ENCODE measurements at places on chromosomes 1 and 21.

DNA sequence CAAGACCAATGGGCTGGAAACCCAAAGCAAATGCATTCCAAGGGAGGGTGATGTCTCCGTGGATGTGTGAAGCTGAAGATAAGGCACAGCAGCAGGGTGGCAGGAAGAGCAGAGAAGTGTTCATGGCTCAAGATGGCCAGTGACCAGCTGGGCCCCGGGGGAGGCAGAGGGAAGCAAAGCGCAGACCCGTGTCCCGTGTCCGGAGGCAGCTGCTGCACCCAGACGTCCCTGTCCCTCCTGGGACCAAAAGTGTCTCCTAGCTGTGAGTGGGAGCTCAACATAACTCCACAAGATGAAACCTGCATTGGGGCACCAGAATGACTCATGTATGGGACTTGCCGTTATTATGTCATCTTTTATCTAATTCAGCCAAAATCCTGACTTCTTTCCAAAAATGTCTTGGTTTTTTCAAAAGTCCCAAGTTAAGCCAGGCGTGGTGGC is 118.2 kb downstream of the RIPK4 start:
- no peak for DNase-seq

GRCh38 chr1:930633-931138 is 7.0 kb downstream of the SAMD11 start:
- DNase-seq: no peak

DNA sequence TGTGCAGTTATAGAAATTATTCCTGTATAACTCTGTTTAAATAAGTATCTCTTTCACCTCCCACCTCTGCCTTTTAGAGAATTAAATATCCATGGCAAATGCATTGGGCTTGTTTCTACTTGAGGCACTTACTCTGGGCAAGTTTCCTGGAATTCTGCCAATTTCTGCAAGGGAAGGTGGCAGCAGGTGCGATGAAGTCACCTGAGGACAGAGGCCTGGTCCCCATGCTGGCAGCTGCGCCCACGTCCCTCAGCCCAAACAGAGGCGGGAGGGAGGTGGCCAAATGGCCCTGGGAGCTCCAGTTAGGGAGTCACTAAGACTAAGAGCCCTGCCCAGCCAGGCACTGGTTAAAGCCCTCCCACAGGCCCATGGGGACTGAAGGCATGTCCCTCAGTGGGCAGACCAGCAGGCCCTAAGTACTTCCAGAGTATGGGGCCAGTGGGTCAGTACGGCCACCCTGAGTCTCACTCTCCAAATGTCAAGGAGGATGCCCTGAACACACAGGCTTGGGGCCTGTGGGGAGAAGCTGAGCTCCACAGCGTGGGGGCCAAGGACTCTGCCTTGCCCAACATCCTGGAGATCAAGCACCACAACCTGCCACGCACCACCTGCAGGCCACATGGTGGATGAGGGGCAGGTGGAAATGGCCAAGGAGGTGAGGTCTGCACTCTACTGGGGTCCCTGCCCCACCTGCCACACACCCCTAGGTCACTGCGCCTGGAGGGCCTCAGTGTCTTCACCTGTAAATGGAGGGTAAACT is 19.4 kb downstream of the ACOT7 start:
- DNase-seq: no peak

DNA sequence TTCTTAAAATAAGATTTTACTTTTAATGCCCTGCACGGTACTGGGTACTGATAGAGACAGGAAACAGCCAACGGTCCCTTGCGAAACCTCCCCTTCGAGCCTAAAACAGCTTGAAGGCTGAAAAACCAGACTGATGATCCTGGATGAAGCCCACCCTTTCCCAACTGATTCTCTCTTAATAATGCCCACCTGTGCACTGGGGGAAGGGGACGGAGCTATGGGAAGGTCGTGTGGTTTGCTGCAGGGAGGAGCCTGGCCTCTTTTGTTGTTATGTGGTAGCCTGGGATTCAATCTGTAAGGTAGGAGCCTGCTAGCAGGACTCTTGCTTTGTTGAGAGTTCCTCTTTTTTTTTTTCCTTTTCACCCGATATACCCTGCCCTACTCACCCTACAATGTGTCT is 25.6 kb downstream of the SAMSN1 start:
- peak; percentile 3 for DNase-seq

GRCh38 chr1:59685101-59685500 is 129.6 kb upstream of the HOOK1 start:
- DNase-seq: no peak

DNA sequence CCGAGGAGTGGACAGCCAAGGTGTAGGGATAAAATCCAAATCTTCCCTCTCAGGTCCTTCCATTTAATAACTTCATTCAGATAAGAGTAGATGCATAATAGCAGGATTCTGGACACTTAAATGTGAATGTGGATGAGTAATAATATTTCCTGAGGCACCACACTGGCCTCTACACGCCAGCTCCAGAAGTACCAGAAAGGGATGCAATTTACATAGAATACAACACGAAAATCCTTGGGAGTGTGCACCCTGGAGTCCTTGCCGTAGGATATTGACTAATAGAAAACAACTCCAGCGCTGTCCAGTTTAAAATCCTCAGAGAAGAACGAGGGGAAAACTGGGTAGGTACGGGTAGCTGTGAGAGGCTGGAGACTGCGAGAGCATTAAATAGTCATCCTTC is 6.9 kb downstream of the PLXNA2 start:
- no peak for DNase-seq

GRCh38 chr1:214445831-214446614 is 105.4 kb downstream of the PTPN14 start:
- no peak for DNase-seq
